Stimulated activated CD8-positive, alpha-beta memory T cell treated with anti-CD3 and anti-CD28 coated beads, Interleukin-4, amount 100 ng/mL, for 4 hours (primary cell): ENCODE measurements at places on chromosomes 5 and 9.

- no peak for DNase-seq
Observed at GRCh38 chr5:172773481-172774469, 2.8 kb upstream of the DUSP1 start.

GRCh38 chr5:180142021-180142765 is 66.8 kb downstream of the RASGEF1C start:
- no peak for DNase-seq

DNA sequence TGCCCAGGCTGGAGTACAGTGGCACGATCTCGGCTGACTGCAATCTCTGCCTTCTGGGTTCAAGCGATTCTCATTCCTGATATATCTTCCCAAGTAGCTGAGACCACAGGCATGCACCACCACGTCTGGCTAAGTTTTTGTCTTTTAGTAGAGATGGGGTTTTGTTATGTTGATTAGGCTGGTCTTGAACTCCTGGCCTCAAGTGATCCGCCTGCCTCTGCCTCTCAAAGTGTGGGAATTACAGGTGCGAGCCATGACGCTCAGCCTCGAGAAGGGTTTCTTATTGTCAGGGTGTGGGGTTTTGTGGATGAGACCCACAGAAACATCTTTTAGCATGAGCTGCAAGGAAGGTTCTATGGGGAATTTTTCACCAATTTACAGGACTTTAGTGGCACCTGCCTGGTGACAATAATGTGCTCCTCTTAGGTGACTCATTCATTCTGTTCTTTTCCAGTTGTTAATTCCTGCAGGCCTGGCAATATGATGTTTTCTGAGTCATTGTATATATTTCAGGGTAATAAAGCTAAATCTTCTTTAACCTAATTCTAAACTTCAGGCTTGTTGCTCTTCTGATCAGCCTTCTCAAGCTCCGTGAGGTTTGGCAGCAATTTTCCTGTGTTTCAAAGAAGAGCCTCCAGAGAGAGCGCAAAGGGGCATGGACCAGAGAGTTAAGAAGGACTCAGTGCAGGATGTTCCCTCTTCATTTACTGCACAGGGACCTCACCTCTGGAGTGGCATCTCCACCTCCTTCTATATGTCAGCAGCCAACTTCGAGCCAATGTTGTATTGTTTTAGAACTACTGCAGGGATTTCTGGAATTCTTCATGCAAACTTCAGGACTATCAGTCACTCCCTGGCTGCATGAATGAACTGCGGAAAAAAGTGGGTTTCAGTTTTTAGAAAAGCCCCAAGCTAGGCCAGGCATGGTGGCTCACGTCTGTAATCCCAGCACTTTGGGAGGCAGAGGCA is 77.8 kb upstream of the ZNF618 start:
- DNase-seq, result no peak

GRCh38 chr9:113543296-113543981 is 79.9 kb downstream of the RGS3 start:
- DNase-seq, result no peak

- DNase-seq, result no peak
Observed at GRCh38 chr5:69335341-69335935, 2.8 kb upstream of the CCDC125 start.
